ENCODE measurements at places on chromosomes 16 and 17.

DNA sequence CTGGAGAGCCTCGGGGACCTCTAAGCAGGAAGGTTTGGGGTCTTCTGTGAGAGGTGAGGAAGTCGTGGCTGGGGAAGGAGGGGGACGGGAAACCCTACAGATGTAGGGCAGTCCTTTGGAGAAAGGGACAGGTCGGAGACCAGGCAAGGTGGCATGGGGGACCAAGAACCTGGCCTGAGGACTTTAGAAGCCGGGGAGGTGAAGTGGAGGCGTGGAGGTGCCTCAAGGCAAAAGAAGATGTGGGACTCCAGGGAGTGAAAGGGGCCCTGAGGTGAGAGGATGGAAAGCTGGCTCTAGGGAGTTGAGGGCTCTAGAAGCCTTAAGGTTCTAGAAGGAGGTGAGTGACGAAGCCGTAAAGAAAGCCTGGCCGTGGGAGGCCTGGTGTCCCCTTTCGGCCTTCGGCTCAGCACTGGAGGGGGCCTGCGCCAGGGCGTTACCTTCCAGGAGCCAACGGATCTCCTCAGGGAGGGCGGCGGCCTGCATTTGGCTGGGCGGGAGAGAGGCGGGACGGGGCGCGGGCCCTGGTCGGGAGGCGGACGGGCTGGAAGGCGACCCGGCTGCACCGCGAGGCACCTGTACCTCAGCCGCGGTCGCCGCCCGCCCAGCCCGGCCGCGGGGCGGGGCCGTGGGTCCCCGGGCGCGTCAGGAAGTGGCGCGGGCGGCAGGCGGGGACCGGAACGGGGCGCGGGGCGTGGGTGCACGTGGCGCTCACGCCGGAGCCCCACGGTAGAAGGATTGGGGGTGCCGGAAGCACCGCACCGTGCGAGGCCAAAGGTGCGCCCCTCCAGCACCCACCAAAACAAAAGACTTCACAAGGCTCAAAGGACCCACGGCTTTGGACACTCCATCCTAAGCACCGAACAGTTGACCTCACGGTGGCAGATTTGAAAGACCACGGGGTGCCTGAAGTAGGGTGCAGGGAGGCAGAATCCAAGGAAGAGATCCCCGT lies at the start of gene SKAP1:
TSS of gene SKAP1 (minus strand) at position 577 of the 949 bp plus-strand sequence.
- peak; percentile 66 for DNase-seq

GRCh38 chr17:16314189-16314588 lies 39.1 kb downstream of the CENPV start:
- DNase-seq = no peak

DNA sequence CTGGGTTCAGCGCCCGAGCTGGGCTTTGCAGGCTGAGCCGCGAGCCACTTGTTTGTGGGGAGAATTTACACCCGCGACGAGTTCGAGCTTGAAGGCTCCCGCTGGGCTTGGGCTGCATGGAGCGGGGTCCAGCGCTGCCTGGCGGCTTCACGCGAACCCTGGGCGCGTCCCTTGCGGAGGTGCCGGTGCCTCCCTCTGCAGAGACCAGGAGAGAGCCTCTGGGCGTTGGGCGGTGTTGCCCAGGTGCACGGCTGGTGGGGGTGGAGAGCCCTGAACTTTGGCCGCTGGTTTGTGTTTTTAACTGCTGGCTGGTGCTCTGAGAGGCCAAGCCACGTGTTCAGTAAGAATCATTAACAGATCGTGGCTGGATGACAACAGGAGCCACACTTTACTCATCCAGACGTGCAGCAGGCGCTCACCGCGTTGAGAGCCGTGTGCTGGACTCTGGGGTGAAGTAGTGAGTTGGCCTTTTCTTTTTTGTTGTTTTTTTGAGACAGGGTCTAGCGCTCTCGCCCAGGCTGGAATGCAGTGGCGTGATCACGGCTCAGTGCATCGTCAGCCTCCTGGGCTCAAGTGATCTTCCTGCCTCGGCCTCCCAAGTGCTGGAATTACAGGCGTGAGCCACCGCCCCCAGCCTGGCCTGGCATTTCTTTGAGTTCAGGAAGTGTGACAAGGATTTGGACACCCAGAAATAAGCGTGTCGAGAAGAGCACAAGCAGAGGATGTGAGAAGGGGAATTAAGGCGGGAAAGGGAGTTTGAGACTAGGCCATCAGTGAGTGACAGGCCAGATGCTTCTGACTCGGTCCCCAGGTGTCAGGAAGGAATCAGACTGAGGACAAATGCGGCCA lies 827 bp downstream of the CDK10 start:
- DNase-seq = peak; percentile 93

DNA sequence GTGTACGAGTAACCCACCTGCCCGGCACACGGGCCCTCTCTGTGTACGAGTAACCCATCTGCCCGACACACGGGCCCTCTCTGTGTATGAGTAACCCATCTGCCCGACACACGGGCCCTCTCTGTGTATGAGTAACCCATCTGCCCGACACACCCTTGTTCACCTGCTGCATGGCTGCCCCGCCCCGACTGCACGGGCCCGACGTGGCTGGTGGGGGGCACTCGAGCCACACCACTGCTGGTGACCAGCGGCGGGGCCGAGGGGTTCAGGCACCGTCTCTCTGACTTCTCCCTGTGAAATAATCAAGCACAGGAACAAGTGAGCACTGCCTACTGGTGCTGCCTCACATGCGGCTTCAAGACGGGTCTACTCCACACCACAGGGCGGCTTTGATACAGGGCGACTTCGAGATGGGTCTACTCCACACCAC lies 22.1 kb downstream of the MAP1LC3B start:
- no peak for DNase-seq

GRCh38 chr17:61463316-61464129 lies 11.3 kb downstream of the TBX4 start:
- DNase-seq = no peak

- DNase-seq = peak; percentile 96
These were observed 43.2 kb downstream of the CUEDC1 start for GRCh38 chr17:57911834-57912673.

DNA sequence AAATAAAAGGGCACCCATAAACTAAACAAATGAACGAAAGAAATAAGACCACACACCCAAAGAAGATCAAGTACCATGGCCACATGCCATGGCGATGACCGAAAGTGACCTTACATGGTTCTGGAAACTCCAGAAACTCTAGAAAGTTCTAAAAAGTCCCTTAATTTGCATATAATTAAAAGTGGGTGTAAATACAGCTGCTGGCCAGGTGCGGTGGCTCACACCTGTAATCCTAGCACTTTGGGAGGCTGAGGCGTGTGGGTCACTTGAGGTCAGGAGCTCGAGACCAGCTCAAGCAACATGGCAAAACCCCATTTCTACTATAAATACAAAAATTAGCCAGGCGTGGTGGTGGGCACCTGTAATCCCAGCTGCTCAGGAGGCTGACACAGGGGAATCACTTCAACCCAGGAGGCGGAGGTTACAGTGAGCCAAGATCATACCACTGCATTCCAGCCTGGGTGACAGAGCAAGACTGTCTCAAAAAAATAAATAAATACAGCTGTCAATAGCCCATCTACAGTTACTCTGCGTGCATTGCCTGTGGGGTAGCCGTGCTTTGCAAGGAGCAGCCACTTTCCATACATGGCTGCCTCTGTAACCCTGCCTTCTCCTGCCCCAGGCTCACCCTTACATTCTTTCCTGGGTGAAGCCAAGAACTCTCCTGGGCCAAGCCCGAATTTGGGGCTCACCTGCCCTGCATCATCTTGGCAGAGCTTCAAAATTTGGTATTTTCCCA lies 7.2 kb upstream of the ZNF778 start:
- no peak for DNase-seq

- DNase-seq = no peak
These were observed 23.6 kb downstream of the BMERB1 start for GRCh38 chr16:15457958-15458357.

DNA sequence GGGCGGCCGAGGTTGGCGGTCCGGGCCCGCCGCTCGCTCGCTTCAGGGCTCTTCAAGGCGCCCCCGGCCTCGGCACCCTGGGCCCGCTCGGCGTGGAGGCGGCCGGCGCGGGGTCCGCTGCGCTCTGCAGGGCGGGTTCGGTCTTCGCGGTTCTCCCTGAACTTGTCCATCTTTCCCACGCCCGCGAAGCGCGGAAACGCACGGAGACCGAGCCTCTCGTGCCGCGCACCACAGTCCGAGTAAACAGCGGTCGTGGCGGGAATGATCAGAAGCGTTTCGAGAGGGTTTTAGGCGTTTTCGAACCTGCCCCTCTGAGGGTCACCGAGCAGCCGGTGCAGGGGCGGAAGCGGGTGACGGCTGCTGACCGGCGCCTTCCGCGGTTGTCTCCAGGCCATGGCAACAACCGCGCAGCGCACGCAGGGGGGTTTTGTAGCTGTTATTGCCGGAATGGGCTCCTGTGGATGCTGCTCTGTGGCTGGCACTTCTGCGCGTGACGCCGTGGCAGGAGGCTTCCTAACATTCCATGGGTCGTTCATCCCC lies 414 bp downstream of the NARF start:
- peak; percentile 36 for DNase-seq

DNA sequence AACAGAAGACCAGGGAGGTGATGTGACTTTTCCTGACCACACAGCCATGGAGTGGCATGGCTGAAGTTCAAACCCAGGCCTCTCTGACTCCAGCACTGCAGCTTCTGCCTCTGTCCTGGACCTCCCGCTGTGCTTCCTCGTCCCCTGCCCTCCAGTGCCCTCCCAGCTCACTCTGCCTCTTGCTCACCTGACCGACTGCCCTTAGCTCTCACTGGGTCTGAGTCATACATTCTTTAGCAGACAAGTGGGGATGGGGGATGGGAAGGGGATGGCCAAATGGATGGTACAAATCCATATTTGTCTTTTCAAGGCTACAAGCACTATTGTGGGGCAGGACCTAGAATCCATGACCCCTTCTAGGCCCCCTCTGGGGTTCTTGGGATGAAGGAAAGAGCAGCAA lies 33.0 kb downstream of the PITPNM3 start:
- no peak for DNase-seq

DNA sequence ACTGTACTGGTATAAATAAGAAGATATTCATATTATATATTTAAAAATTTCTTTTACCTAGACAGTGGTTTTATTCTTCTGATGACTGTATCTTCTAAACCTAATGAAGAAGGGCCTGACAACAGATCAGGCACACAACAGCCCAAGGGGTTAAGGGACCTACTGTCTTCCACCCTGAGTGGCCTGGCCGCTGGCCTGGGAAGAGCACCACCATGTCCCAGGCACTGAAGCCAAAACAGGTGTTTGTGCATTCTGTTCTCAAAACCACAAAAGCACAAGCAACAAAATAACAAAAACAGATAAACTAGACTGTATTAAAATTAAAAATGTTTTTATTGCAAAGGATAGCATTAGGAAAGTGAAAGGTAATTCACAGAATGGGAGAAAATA lies 9.1 kb upstream of the PECAM1 start:
- no peak for DNase-seq

GRCh38 chr16:82061861-82062525 lies 26.9 kb downstream of the HSD17B2 start:
- no peak for DNase-seq

DNA sequence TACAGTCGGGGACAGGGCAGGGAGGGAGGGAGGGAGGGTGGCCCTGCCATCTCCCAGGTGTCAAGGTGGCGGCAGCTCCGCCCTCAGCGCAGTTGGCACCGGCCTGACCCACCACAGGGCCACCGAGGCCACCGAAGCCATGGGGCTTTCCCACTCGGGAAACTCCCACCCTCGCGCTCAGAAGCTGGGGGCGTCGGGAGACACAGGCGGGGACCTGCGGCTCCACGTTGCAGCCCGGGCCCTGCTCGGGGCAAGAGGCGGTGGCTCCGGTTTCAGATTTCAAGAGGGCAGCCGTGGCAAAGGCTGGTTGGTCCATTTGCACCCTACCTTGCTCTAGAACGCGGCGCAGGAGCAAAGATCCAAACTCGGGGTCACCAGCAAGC lies 544 bp downstream of the CYB561 start:
- peak; percentile 56 for DNase-seq

DNA sequence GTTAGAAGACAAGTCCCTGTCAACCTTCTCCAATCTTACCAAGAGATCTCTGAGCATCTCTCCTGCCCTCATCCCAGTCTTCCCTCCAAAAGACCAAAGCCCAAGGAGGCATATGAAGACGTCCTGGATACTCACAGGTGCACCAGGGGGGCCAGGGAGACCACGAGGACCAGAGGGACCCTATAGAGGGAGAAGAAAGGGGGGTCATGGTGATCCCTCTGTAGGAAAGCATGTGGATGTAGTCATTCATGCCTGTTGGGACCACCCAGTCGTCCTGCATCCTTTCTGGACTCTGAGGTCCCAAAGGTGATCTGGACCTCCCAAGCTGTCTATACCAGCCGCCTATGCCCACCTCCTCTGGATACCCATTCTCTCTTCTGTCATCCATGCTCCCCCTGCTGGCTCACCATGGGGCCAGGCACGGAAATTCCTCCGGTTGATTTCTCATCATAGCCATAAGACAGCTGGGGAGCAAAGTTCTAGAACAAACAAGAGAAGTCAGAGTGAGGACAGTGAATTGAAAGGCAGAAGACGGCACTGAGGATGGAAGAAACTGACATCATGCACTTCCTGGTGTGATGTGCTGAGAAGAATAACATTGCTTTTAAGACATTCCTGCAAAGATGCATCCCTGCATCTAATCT lies 3.3 kb downstream of the COL1A1 start:
- DNase-seq = peak; percentile 86

GRCh38 chr16:65876056-65876408 lies 490.5 kb upstream of the CDH5 start:
- DNase-seq = no peak

DNA sequence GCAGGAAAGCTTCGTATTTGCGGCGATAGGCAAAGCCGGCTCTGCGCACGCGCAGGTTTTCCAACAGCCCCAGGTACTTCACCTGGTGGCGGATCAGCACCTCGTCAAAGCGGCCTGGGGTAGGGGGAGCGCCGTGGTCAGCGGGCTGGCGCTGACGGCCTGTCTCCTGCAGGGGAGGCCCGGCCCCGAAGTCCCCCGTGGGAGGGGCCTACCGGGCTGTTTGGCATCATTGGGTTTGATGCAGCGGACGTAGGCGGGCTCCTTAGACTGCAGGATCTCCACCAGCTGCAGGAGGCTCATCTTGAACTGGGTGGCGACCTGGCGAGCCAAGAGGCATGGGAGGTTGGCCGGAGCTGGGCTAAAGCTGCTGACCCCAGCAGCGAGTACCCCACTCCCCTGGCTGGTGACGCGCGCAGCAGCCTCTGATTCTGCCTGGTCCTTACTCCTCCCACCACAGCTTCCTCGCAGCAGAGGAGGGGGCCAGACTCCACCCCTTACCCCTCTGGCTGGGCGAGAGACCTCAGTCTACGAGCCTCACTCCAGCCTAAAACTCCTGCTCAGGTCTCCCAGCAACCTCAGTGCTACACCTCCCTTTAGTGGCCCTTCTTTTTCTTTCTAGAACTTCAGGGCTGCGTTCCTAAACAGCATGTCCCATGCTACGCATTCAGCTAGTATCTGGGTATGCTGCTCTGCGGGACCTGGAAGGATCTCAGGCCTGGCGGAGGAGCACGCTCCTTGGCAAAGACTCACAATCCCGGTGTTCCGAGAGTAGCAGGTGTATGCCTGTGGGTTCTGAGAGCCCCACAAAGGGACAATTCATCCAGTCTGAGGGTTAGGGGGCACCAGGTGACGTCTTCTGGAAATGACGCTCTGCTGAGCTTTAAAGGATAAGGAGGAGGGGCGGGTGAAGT lies 16.1 kb upstream of the CRK start:
- no peak for DNase-seq
